Mammary microvascular endothelial cell (primary cell): ENCODE measurements at places on chromosomes 5 and 9. TPM values are rescaled to one million over a fixed set of nuclear protein-coding genes. Genes with fewer than 3 reads are reported as not detected.

GFRA3 gene
- not detected in 2 replicates for total RNA-seq

ALDH1A1 gene
- total RNA-seq = 112 and 119 TPM in 2 replicates

RAPGEF1 gene
- total RNA-seq = 66.6 and 81.0 TPM in 2 replicates

C7 gene
- total RNA-seq = not detected in 2 replicates

SLC36A2 gene
- not detected in 2 replicates for total RNA-seq

IFNA21 gene
- total RNA-seq = not detected in 2 replicates

OTP gene
- total RNA-seq = not detected in 2 replicates

KIF4B gene
- under 0.01 and 0.13 TPM in 2 replicates for total RNA-seq

ELOVL7 gene
- 1.6 and 2.5 TPM in 2 replicates for total RNA-seq

C9orf50 gene
- total RNA-seq = 0.47 TPM in 1 of 2 replicates, not detected in the other

PCDHA9 gene
- total RNA-seq = 0.13 TPM in 1 of 2 replicates, not detected in the other

SCGB3A2 gene
- not detected in 2 replicates for total RNA-seq

MVB12B gene
- 4.3 and 5.2 TPM in 2 replicates for total RNA-seq

SLC6A18 gene
- total RNA-seq = not detected in 2 replicates

RASGRF2 gene
- 38.2 and 43.9 TPM in 2 replicates for total RNA-seq

MAMDC2 gene
- 4.0 and 4.9 TPM in 2 replicates for total RNA-seq

TLX3 gene
- total RNA-seq = not detected in 2 replicates

SPINK7 gene
- total RNA-seq = not detected in 2 replicates

BRD8 gene
- total RNA-seq = 23.0 and 25.4 TPM in 2 replicates

SPARC gene
- 1,105 and 1,145 TPM in 2 replicates for total RNA-seq

FBP2 gene
- total RNA-seq = not detected in 2 replicates

FIBCD1 gene
- total RNA-seq = not detected in 2 replicates

BAAT gene
- total RNA-seq = not detected in 2 replicates

GTF3C4 gene
- total RNA-seq = 10.9 TPM in 2 replicates

RORB gene
- under 0.01 TPM in 1 of 2 replicates, not detected in the other for total RNA-seq
